Heart left ventricle (tissue), 16 donors: ENCODE measurements at places on chromosomes 1 and 21. TPM values are rescaled to one million over a fixed set of nuclear protein-coding genes. Genes with fewer than 3 reads are reported as not detected.

DNA sequence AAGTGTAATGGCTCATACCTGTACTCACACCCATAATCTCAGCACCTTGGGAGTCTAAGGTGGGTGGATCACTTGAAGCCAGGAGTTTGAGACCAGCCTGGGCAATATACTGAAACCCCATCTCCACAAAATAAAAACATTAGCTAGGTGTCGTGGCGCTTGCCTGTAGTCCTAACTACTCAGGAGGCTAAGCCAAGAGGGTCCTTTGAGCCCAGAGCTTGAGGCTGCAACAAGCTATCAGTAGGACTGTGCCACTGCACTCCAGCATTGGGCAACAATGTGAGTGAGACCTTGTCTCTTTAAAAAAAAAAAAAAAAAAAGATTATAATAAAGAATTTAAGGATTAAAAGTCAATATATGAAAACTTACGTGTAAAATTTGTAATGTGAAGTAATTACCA lies 11.7 kb downstream of the BPNT1 start:
- DNase-seq: no peak

- DNase-seq: no peak
Observed at GRCh38 chr1:162007466-162007865, 16.2 kb downstream of the OLFML2B start.

DNA sequence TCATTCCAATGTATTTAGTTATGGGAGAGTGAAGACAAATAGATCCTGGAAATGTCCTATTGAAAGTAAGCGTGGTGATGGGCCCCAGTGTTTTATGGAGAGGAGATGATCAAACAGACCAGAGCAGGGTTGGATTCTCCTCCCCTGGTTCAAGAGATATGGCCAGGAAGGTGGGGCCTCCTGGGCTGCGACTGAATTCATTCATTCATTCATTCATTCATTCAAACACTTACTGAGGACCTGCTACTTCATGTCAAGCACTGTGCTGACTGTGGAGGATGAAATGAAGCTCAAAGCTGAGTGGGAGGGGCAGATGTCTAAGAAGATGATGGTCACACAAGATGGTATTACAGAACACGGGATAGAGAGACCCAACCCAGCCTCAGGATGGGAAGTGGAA lies 71.5 kb upstream of the TNR start:
- no peak for DNase-seq

DNA sequence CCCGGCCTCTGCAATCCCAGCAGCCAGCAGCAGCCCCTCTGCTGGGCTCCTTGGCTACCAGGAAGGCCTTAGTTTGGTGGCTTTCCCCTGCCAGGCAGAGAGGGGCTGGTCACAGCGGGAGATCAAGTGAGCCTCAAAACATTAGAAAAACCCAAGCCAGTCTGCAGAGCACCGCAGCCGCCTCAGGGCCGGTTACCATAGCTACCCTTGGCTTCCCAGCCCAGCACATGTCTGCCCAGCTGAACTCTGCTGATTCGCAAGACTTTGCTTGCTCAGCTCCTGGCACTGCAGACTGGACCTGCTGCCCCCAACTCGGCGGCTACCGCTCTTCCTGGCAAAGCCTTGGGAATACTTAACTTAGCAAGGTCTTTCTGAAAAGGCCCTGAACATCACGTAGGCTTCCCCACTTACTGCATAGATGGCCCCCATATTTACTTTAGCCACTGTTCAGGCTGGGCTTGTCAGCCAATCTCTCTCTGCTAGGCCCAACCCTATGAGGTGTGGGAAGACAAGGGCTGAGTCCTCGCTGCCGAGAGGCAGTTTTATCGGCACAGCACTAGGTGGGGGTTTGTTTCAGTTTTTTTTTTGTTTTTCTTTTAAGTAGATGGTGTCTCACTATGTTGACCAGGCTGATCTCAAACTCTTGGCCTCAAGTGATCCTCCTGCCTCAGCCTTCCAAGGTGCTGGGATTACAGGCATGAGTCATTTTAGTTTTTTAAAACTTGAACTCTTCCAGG lies 28.6 kb upstream of the PLEKHG5 start:
- DNase-seq: no peak

DNA sequence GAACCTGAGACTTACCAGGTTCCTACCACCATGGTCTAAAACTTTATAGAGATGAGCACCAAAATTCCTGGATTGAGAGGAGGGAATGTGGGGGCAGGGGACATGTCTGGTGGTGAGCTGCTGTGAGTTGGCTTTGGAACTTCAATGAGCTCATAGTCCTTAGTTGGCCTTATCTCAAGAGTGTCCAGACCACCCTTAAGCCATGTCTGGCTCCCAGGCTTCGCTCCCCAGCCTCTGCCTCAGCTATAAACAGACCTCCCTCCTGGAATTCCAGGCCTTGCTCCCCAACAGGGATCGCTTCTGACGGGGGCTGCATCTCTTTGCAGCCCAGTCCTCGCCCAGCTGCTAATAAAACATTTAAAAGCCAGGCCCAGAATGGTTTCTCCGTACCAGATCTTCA lies 19.5 kb downstream of the ATF3 start:
- no peak for DNase-seq

DNA sequence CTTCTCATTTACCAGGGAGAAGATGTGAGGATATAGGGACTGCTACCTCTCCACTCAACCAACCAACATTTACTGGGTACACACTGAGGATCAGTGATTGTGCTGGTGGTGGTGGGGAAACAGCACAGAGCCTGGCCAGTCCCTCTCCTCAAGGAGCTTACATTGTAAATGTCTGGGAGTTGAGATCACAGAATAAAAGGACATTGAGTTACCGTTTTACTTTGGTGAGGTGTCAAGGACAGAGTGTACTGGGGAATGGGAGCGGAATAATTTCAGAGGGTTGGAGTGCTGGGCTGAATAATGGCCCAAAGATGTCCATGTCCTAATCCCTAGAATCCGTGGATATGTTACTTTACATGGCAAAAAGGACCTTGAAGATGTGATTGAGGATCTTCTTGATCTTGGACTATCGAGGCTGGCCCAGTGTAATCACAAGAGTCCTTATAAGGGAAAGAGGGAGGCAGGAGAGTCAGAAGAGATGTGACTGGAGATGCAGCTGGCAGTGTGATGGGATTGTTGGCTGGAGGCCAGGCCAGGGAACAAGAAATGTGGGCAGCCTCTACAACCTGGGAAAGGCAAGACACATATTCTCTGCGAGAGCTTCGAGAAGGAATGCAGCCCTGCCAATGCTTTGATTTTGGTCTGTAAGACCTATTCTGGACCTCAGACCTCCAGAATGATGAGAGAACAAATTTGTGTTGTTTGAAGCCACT lies 26.6 kb upstream of the RWDD3 start:
- peak; percentile 39 for DNase-seq

DNA sequence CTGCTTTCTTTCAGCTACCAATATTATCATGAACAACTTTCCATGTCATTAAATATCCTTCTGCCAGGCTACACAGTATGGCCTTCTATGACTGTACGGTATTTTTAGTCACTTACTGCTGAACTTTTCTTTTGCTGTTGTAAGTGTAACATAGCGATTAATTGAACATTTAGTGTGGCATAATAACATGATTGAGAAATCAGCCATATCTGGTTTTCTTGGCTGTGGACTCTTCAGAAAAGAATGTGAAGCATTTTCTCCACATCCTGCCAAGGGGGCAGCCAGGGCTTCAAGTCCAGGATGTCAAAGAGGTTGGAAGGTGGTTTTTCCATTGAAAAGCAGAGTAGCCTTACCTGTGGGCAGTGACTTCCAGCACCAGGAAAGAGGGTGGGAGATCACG lies 8.8 kb upstream of the AHCYL1 start:
- no peak for DNase-seq

DNA sequence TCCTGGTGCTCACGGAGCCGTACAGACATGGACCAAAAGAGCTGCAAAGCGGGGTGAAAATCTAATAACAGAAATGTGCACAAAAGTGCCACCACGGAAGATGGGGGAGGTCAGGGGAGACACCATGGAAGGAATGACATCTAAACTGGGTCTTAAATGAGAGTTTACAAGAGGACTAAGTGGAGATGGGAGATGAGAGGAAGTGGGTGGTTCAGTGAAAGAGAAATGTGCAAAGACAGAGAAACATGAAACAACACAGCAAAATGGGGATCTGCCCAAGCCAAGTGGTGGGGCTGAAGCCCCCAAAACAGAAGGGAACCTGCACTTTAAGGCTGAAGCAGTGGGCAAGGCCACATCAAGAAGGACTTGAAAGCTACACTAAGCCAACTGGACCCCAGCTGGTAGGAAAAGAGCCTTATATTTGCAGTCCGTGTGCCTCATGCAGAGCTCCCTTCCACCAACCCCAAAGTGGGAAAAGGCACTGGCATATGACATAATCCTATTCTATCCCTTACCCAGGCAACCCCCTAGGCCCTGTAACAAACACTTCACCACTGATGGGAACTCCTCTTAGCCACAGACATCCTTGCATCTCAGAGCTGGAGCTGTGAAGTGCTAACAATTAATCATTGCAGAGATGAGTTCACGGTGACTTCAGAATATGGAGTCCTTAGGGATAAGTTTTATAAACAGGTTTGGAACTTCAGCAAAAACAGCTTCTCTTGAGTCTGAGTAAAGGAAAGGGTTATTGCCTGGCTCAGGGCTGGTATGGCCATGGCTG lies 198.6 kb upstream of the EDN2 start:
- DNase-seq: no peak

DNA sequence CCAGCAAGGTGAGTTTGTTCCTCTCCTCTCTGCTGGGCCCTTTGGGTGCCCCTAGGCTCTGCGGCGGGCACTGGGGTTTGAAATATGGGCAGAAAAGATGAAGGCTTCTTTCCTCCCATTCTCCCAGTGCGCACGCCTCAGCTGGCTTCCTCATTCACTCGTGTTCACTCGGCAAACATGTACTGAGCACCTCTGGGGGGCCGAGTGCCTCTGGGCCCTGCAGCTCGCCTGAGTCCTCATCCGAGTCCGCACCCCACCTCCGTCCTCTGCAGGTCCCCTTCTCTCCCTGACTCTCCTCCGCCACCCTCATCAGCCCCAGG lies 98.5 kb upstream of the RUNX3 start:
- DNase-seq: no peak

DNA sequence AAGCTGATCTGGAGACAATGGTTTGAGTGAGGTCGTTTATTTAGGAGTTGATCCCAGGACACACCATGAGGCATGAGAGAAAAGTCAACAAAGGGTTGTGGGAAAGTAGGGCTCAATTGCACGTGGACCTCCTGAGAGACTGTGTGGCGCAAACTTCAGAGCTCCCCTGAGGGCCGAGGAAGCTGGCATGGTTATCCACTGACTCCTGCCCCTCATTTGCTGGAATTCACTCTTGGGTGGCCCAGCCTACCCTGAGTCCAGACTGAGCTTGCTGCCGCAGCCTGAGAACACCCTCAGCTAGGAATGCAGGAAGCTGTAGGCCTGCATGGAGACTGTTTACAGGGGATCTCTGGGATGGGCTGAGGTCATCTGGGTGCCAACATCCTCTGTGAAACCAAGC lies 301.0 kb downstream of the RWDD3 start:
- no peak for DNase-seq

DNA sequence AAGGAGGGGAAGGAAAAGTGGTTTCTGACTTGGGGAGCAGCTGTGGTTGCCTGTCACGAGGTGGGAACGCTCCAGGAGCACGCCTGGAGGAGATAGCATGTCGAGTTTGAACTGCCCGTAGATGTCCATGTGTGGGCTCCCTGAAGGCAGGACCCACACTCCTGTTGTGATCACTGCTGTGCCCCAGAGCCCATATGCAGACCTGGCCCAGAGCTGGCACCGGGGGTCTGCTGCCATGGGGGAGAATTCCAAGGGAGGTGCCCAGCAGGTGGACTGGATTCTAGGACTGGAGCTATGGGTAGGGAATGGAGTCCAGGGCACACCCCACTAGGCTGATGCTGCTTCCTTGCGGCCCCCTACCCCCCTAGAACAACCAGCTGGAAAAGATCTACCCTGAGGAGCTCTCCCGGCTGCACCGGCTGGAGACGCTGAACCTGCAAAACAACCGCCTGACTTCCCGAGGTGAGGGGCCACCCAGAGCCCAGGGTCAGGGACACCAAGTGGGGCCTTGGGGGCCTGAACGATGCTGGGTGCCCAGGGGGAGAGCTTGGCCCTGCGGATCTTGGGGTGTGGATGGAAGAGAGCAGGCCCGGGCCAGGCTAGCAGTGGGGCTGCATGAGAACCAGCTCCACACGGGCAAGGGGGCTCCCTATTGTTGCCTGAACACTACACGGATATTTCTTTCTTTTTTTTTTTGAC lies 9.3 kb downstream of the PODN start:
- peak; percentile 49 for DNase-seq

DNA sequence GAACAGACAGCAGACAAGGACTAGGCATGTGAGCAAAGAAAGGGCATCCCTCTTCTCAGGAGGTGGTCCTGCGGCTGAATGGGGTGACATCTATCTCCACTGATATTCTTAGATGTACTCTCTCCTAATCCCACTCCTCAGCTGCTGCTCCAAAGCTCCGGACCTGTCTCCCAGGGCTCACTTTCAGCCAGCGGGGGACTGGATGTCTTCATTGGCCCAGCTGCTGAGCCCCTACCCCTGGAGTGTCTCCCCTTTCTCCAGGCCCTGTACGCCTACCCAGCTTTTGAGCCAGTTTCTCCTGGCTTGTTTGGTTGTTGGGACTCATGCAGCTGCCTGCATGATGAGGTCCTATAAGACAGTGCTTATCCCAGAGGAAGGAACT lies 28.8 kb upstream of the CSF1 start:
- no peak for DNase-seq

DNA sequence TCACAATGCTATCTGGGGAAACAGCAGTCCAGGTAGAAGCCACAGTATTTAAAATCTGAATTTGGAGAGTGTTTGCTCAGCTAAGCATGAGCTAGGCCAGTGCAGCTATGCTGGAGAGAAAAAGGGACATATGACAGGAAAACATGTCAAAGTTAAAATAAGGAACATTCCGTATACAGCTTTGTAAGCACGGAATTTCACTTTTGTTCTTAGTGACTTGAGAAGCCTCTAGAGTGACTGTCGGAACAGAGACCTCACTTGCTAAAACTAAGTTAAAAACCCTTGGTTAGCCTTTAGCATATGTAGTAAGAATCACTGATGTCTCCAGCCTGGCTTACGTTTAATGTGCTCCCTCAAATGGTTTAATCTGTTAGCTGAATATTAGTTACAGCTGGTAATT lies 661.7 kb downstream of the KCNT2 start:
- DNase-seq: no peak

DNA sequence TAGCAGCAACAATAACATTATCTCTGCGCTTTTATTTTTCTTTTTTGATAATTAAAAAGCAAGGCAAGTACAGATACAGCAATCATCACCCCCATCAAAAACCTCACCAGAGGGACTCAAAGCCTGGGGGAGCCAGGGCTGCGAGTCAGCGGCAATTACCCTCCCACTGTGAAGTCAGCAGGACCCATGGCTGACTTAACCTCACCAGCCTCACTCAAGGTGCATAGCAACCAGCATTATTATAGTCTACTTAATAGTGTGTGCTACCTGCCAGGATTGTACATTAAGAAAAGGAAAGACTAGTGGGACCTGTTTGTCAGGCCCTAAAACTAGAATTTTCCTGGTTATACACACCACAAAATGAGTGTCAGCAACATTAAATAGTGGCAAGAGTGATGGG lies 28.9 kb upstream of the SERBP1 start:
- no peak for DNase-seq

- DNase-seq: no peak
Observed at GRCh38 chr1:150121236-150121862, 28.4 kb upstream of the PLEKHO1 start.

PCP4 gene
- 9.6 TPM for polyA plus RNA-seq

LIPI gene
- not detected for polyA plus RNA-seq

KCNA3 gene
- 0.06 TPM for polyA plus RNA-seq

IL19 gene
- not detected for polyA plus RNA-seq

PEX10 gene
- 14.7 TPM for polyA plus RNA-seq

BARHL2 gene
- polyA plus RNA-seq: not detected

GAS5 gene
- polyA plus RNA-seq: 101 TPM

SPRR1A gene
- not detected for polyA plus RNA-seq

DMBX1 gene
- not detected for polyA plus RNA-seq

REN gene
- polyA plus RNA-seq: not detected
